ENCODE measurements at places on chromosomes 2 and 18.

- DNase-seq: no peak
- H3K27me3 ChIP-seq: no peaks in the 10 kb centered on the region
- H3K36me3 ChIP-seq: no peaks in the 10 kb centered on the region
Observed at GRCh38 chr18:69127873-69128500, 272.7 kb upstream of the DOK6 start.

DNA sequence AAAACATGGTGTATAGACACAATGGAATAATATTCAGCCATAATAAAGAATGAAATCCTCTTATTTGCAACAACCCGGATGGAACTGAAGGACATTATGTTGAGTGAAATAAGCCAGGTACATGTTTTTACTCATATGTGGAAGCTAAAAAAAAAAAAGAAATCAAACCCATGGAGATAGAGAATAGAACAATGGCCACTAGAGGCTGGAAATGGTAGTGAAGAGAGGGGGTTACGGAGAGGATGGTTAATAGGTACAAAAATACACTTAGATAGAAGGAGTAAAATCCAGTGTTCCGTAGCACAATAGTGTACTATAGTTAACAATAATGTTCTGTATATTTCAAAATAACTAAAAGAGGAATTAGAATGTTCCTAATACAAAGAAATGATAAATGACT lies 12.8 kb upstream of the KIAA2012 start:
- no peaks in the 10 kb centered on the region for H3K36me3 ChIP-seq
- no peak overlapping the region for H3K4me3 ChIP-seq
- H3K27ac ChIP-seq: no peak overlapping the region
- H3K27me3 ChIP-seq: peaks cover 17% of the 10 kb centered on the region

DNA sequence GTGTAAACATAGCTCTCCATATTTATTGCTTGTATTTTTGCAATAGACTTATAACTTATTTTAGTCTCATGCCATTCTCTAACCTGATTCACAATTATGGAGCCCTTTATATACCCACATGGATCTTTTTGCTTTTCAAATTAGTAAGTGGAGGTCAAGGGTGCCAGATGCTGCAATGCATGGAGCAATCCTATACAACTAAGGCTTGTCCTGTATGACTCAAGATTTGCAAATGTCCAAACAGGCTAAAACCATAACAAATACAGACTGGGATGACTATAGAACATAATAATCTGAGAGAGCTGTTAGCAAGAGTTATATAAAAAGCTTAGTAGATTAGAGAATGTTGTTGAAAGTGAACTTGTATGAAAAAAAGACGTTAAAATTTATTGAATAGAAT lies 690.4 kb upstream of the NRXN1 start:
- no peak for DNase-seq
- H3K27me3 ChIP-seq: no peaks in the 10 kb centered on the region
- no peaks in the 10 kb centered on the region for H3K36me3 ChIP-seq

GRCh38 chr2:210496512-210496911 lies 20.0 kb upstream of the LANCL1 start:
- H3K4me1 ChIP-seq: peaks cover 7% of the 10 kb centered on the region
- no peak overlapping the region for H3K27ac ChIP-seq
- no peaks in the 10 kb centered on the region for H3K27me3 ChIP-seq
- no peak for DNase-seq
- H3K4me3 ChIP-seq: no peak overlapping the region
- H3K36me3 ChIP-seq: no peaks in the 10 kb centered on the region

DNA sequence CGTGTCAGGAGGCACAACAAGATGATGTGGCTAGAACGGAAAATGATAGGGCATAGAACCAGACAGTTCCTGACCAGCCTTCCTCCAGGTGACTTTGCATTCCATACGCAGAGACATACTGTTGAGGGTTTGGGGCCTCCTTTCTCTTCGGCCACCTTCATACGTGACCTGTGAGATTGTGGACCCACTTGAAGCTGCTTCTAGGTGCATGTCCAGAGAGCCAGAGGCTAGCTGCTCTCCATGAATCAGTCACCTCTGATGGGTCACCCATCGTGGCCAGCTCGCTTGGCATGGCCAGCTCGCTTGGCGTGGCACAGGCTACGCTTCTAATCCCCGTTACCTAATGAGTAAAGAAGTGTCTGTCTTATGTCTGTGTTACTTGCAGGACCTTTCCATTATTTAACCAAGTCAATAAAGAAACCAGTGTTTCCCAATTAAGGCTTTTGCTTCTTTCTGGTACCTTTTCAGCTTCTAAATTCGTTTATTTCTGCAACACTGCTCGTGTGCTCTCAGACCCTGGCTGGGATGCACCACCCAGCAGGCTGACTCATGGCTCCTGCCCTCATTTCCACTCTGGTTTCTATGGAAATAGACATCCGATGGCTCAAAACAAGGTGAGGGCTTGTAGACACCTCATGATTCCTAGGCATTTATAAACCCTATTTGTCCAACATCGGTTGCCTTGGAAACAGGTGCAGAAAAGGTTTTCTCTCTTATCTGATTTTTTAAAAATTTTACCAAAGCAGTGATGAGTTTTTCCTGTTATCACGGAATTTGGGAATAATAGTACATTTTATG lies 86.7 kb upstream of the B3GNT7 start:
- H3K4me1 ChIP-seq: no peaks in the 10 kb centered on the region
- no peak overlapping the region for H3K4me3 ChIP-seq
- no peak overlapping the region for H3K27ac ChIP-seq
- DNase-seq: no peak
- H3K36me3 ChIP-seq: no peaks in the 10 kb centered on the region

DNA sequence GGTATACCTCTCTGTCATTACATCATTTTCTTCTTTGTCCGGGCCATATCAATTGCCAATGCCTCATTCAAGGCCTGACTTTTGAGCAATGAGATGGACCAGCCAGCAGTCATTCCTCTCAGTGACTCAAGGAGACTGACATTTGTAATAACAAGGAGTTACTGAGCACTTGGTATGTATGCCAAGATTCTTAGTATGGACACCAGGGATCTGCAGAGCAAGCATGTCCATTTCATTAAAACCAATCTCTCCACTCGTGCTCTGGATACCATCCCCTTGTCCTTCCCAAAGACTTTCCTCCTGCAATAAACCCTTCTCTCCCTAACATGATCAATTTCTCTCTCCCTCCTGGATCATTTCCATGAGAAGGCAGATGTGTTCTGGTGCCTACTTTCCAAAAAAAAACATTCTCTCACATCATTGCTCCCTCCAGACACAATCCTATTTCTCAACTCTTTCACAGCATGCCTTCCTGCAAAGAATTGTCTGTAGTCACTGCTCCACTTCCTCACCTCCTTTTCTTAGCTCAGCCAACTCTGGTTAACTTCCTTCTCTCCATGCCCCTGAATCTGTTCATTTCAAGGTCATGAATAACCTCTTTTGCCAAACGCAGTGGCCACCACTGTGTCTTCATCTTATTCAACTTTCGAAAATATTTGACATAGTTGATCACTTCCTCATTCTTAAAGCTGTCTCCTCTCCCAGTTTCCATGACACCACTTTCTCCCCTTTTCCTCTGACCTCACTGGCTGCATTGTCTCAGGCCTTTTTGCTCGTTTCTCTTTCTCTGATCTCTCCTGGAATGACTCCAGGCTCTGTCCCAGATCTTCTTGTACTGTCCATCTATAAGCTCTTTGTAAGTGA lies 102.8 kb upstream of the CYP1B1 start:
- DNase-seq: no peak
- no peak overlapping the region for H3K27ac ChIP-seq
- peaks cover 25% of the 10 kb centered on the region for H3K27me3 ChIP-seq
- no peak overlapping the region for H3K4me3 ChIP-seq

DNA sequence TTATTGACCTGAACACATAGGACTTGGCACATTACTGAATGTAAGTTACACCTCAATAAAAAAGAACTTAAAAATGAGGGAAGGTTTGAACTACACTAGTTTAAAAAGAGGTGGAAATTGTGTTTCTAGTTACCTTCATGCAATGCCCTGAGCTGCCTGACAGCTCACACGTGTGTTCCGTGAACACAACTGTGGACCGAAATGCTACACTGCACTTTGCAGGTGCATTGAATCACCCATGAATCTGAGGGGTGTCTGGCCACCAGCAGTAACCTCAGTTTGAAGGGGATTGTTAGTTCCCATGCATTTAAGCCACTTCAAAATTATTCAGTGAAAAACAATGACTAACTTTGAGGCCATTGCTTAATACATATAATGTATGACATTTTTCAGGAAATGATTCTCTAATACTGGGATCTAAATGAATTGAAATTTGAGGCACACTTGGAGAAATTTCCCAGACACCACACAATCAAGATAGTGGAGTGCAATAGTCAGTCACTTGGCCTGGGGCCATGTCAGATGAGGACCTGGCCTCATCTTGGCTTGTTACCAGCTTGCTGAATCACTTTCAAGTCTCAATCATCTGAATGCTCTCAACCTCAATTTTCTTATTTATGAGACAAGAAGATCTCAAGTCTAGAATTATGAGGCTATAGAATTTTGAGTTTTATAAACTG lies 59.3 kb downstream of the MYL12B start:
- no peaks in the 10 kb centered on the region for H3K36me3 ChIP-seq
- H3K27me3 ChIP-seq: peaks cover 6% of the 10 kb centered on the region
- peaks cover 33% of the 10 kb centered on the region for H3K4me1 ChIP-seq
- no peak overlapping the region for H3K4me3 ChIP-seq
- DNase-seq: no peak

DNA sequence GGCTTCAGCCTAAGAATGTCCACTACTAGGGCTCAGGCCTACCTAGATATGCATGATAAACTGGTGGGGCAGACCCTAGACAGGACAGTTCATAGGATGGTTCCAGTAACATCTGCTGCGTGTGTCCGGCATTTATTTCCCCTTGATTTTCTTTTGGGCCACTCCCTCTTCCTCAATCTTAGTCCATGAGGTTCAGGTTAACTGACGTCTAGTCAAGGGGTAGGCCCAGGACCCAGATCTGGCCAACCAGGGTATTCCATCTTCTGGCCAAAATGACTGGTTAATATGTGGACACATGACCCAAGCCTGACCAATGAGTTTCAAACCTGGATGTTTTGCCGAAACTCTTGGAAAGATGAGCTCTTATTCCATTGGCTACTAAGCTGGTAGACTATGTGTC lies 15.2 kb downstream of the TMEM247 start:
- no peak overlapping the region for H3K4me3 ChIP-seq
- H3K36me3 ChIP-seq: no peaks in the 10 kb centered on the region
- peaks cover 18% of the 10 kb centered on the region for H3K4me1 ChIP-seq

DNA sequence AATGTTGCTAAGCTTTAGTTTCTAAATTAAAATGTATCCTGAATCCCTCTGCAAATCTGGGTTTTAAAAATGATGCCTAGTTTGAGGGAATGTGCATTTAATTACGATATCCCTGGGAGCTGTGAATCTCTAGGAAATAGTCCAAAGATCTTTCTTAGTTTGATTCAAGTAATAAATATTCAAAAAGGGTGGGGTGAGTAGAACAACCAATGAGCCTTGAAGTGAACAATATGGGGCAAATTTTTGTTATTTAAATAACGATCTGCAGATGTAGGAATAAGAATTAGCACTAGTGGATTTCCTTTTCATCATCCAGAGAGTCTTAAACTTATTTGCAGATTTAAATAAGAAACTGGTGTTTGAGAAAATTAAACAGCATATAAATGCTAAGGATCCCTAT lies 106.3 kb downstream of the ACVR1 start:
- DNase-seq: no peak
- no peaks in the 10 kb centered on the region for H3K27me3 ChIP-seq
- H3K36me3 ChIP-seq: peaks cover 61% of the 10 kb centered on the region
- no peak overlapping the region for H3K27ac ChIP-seq
- H3K4me1 ChIP-seq: peaks cover 1% of the 10 kb centered on the region

DNA sequence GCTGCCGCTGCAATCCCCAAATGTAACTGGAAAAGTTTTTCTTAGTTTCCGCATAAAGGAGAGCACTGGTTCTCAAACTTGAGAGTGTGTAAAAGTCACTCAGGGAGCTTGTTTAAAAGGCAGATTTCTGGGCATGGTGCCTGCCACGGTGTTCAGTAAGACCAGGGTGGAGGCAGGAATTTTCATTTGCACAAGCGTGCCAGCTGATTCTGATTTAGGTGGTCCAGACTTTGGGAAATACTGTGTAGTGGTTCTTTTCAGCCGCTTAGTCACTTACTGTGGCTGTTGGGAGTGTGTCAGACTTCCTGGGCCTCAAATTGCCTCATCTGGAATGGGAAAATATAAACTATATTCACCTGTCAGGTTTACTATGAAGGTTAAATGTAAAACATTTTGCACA lies 788 bp downstream of the ARMC9 start:
- peaks cover 17% of the 10 kb centered on the region for H3K4me1 ChIP-seq
- H3K4me3 ChIP-seq: peak overlapping the region; percentile 81
- no peaks in the 10 kb centered on the region for H3K36me3 ChIP-seq
- no peak for DNase-seq
- no peak overlapping the region for H3K27ac ChIP-seq
- H3K27me3 ChIP-seq: peaks cover 14% of the 10 kb centered on the region

GRCh38 chr2:229370509-229370908 lies 99.4 kb upstream of the PID1 start:
- no peak for DNase-seq
- H3K4me3 ChIP-seq: no peak overlapping the region
- H3K36me3 ChIP-seq: no peaks in the 10 kb centered on the region

- H3K4me1 ChIP-seq: no peaks in the 10 kb centered on the region
- no peak overlapping the region for H3K4me3 ChIP-seq
- DNase-seq: no peak
- peaks cover 3% of the 10 kb centered on the region for H3K27me3 ChIP-seq
Observed at GRCh38 chr18:57466307-57466706, 31.1 kb downstream of the ONECUT2 start.

- no peak overlapping the region for H3K4me3 ChIP-seq
- no peak for DNase-seq
- H3K4me1 ChIP-seq: no peaks in the 10 kb centered on the region
- no peaks in the 10 kb centered on the region for H3K36me3 ChIP-seq
Observed at GRCh38 chr2:136195226-136195625, 77.3 kb upstream of the CXCR4 start.
